CD8-positive, alpha-beta T cell (primary cell): ENCODE measurements at places on chromosomes 3 and 15.
A peak's percentile ranks its signal among the peaks of the same experiment; 100 is the strongest.

DNA sequence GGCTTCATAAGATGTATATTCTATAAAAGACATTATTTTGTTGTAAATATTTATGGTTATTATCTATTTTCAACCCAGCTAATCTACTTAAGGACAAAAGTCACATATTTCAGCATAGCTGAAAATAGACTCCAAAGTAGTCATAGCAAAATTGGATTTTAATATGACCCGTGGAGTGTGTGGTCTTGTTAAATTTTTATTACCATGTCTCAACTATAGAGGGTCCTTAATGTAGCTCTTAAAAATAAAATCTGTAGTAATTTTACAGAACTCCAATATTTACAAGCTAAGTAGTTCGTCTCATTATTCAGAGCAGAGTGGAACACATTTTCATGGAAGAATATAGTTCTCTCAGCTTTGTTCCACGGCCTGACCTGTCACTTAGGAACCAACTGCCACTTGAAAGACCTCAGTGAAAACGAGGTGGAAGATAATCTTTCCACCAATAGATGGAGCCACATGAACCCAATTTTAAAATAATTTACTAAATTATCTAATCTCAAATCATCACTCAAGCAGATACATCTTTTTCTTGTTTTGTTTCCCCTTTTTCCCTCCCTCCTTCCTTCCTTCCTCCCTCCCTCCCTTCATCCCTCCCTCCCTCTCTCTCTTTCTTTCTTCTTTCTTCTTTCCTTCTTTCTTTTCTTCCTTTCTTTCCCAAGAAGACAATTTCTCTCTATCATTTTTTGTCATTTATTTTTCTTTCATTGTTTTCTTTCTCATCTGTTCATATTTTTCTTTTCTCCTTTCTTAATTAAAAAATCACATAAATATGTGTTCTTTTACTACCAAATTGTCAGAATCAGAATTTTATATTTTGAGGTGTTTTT, 97.2 kb downstream of the CLDN1 start:
- DNase-seq, result no peak

- DNase-seq, result no peak
These were observed 154.3 kb upstream of the ARPP21 start for GRCh38 chr3:35484929-35485530.

GRCh38 chr3:106725566-106725965, 651.7 kb upstream of the CCDC54 start:
- DNase-seq, result no peak

DNA sequence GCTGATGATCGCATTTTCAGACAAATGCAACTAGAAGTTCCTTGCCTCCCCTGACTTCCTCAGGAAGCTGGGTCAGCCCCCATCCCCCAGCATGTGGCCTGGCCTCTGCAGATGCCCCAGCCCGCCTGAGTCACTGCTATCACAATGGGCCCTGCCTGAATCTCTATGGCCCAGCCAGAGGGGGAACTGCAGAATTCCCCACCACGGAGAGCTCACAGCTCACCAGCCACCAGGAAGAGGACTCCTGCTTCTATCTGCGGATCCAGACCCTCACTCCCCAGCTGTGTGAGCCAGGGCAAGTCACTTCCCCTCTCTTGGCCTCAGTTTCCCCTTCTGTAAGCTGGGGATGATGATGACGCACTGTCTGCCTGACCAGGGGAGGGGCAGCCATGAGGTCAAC, 6.9 kb downstream of the PLXND1 start:
- no peak for DNase-seq

DNA sequence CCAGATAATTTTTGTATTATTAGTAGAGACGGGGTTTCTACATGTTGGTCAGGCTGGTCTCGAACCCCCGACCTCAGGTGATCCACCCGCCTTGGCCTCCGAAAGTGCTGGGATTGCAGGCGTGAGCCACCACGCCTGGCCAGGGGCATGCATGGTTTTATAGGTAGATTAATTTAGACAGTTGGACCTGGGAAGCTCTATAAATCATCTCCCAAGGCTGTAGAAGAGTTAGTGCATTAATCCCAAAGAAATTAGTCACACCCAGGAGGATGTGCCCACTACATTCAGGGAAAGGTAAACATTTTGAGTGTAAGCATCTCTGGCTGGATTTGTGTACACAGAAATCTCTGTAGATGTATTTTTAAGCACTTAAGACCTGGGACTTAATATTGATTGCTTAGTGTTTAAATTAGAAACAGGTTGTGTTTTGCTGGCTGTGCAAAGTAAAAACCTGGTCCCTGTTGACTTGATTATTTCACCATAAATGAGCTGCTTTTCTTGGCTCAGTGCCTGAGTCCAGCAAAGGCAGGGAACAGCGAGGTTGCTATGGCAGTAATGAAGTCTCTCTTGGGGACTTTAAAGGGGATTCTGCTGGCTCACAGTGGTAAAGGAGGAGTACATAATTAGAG, 19.2 kb downstream of the EXOSC7 start:
- DNase-seq, result no peak

- DNase-seq, result no peak
These were observed 7.9 kb downstream of the P4HTM start for GRCh38 chr3:48997714-48998637.

DNA sequence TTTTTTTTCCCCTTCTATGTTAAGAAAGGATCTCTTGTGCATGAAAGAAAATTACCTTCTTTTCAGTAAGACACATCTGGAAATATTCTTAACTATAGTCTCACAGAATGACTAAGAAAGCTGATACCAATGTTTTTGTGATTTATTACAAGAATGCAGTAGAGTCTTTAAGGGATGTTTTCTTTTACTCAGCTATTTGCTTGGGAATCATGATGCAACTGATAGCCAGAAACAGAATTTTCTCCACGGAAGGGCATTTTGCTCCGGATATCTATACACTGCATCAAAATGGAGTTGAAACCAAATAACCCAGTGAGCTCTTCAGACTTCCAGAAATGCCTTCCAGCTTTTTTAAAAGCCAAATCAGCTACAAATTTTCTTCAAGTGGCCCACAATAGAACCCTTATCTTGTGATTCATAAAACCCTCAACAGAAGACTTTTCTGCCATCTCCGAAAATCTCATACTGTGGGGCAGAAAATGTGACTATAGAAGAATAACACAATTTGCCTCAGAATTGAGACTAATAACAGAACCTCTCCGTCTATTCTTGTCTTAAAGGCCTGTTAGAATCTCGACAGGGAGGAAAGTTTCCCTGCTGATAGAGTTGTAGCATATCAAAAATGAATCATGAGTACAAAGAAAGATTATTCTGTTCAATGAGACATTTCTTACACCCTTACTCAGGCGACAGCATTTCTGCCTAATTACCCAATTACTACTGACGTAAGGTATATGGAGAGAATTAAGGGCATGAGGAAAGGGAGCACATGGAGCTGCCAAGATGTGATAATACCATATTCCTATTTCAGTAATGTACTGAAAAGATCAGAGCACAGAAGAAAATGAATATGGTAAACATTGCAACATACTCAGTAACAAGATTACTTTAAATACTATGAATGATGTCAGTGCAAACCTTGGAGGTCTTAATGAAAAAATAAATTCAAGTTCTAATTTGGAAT, 900.1 kb downstream of the ROBO1 start:
- no peak for DNase-seq

GRCh38 chr3:11037976-11038375, 45.4 kb downstream of the SLC6A1 start:
- DNase-seq, result no peak

DNA sequence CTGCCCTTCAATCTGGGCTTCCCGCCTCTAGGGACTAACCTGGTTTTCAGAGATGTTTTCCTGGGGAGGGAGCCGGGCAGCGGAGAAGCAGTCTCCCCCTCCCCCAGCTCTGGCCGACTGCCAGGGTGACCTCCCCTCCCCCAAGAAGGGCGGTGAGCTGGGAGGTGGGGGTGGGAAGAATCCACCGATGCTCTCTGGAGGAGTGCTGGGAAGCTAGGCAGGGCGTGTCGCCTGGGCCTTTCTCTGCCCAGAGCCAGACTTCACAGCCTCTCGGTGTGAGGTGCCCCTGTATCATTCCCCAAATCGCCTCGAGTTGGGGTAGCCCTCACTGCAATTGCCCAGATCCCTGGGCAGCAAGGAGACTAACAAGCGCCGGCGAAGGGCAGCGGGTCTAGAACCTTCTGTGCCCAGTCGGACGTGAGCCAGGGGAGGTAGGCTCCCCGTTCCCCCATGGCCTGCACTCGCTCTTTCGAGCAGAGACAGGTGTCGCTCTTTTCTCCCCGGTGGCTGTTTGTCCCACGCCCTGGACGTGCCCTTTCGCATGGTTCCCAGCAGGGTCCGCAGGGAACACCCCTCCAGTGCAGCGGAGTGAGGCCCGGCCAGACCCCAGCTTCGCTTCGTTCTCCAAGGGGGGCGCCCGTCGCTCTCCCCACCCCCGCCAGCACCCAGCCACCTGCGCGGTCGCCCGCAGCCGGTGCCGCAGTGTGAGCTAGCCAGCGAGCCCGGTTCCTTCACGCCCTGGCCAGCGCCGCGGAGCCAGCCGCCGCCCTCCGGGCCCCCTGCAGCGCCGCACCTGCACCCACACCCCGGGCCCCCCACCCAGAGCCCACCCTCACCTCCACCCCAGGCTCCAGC, 1.1 kb downstream of the RAB6B start:
- DNase-seq, result no peak

DNA sequence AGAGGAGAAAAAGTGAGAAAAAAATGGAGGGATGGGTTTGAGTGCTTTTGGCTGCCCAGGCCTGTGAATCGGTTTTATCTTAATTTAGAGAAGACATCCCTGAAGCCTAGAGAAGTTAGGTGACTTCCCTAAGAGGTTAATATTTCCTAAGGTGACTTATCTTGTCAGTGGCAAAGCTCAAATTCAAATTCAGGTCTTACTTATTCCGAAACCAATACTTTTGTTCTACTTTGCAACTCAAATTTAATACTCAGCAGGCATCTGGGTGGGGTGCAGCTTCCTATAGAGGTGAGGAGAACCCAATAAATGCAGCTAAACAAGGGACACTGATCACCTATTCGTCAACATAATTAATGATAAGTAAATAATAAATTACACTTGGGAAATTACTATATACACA, 54.9 kb upstream of the MYRIP start:
- DNase-seq, result no peak

DNA sequence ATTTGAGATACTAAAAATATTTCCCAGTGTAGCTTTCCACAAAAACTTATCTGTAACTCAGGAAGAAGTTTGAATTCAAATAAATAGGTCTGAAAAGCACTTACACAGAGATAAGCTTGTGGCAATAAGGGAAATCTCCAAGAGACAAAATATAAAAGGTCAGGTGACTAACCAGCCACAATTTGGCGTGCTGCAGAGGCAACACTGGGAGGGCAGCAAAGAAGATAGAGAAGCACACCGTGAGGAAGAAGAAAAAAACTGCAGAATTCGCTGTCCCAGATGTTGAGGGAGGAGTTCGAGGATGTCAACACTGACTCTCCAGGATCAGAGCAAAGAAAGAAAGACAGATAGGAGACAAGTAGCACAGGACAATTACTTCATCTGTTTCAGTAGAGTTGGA, 204.4 kb downstream of the FMN1 start:
- DNase-seq, result no peak

DNA sequence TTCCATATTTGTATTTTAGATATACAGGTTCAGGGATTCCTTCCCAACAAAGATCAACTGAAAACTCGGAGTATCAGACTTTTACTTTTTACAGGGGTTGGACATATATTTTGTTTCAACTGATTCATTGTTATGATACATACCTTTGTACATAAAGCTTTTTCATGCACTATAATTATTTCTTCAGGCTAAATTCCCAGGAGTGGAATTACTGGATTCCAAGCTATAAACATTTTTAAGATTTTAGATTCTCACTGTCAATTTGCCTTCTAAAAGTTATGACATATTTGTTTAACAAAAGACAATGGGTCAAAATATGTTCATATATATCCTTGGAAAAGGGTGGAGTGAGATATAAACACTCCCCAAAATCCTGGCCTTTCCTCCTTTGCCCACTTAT, 449.0 kb downstream of the PDCD6IP start:
- DNase-seq, result no peak

- DNase-seq, result no peak
These were observed 97.6 kb upstream of the ALDH1A3 start for GRCh38 chr15:100781961-100782530.

- DNase-seq, result no peak
These were observed 22.6 kb downstream of the WHAMM start for GRCh38 chr15:82831894-82832600.

GRCh38 chr3:195906865-195907683, 1.3 kb downstream of the TNK2 start:
- DNase-seq, result peak; percentile 92

DNA sequence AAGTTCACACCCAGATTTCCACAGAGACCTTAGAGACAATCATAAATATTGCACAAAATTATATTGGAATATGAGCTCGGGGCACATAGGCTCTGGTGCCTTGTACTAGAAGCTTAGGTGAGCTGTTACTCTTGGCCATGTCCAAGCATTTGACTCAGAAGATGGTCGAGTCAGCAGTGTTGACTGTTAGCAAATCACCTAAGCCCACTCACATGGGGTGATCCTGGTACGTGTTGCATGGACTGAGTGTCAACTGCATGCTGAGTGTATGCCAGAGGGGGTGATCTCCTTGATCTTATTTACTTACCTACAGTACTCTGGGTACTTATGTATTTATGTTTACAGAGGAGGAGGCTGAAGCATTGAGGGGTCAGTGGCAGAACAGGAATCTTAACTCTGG, 14.0 kb downstream of the SMAD3 start:
- DNase-seq, result no peak

- no peak for DNase-seq
These were observed 150.4 kb downstream of the LIPC start for GRCh38 chr15:58582160-58582559.

DNA sequence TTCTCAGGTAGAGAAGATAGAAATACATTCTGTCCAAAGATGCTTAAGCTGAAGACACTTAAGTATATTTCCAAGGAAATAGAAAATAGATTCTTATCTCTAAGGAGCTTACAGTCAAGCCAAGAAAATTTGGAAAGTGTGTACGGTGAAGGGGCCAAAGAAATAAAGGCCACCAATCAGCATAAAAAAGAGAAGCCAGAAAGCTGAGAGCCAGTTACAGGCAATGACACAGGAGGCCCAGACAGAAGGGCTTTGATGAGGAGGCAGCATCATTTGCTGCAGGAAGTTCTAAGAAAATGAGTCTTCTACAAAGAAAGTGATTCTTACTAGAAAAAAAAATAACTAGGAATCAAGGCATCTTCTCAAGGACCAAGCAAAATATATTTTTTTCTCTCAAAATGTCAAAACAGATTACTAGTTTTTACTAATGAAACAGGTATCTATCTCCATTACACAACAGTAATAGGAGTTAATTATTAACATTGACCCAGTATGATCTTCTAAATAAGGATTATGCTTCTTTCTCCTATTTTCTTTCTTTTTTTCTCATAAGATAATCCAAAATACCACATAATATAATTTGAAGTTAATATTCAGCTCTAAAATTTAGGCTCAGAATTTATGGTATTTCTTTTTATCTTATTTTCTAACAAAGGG, 82.1 kb upstream of the PHLDB2 start:
- no peak for DNase-seq
